SHP77 (cell line): ENCODE measurements at places on chromosomes 5 and 9.

DNA sequence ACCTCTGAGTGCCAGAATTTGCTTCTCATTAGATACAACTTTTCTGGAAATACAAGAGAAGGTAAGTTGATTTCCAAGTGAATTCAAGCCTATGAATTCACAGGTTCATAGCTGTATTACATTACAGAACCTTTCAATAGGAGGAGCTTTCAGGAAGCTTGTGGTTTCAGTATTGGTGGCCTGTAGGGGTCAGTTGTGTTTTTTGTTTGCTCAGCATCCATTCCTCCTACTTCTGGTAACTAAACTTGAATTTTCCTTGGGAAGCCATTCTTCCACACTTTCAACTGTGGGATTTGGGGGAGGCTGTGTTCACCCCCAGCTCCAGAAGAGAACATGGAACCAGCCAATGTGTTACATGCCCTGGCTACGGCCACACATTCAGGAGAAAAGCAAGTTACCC is 5.6 kb upstream of the CYSTM1 start:
- no peak for DNase-seq

DNA sequence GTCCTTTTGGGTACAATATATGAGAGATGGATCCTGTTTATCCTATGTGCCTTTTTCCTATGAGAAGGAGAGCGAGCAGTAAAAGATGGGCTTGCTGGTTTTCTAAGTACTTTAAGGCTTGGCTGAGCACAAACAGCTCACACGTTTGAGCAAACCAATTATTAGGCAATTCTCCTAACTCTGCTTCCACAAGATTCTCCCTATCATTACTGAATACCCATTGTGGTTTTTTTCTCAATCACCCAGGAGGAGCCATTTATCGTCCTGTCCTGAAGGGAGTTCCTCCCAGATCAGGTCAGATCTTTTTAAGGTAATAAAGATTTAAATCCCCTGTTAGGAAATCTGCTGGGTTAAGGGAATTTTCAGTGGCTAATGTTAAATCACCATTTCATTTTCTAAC is 19.4 kb upstream of the C1QTNF3 start:
- no peak for DNase-seq

- DNase-seq: no peak
Measured at GRCh38 chr9:114591291-114591787, 3.8 kb downstream of the ATP6V1G1 start.

DNA sequence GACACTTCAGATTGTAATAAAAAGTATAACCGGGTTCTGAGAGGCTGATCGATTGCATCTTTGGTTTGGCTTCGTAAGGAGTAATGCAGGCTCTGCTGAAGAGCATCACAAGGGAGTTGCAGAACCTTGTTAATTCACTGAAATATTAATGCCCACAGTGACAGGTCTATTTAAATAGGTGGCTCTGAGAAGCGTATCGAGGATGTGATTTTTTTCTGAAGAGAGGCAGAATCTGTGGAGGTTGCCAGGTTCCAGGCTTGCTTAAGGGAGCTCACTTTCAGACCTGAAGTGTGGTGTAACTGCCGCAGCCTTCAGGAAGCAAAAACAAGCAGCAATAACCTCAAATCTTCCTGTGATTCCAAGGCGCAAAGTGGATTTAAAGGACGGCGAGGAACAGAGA is 80.3 kb downstream of the ANKRD33B start:
- DNase-seq: no peak

DNA sequence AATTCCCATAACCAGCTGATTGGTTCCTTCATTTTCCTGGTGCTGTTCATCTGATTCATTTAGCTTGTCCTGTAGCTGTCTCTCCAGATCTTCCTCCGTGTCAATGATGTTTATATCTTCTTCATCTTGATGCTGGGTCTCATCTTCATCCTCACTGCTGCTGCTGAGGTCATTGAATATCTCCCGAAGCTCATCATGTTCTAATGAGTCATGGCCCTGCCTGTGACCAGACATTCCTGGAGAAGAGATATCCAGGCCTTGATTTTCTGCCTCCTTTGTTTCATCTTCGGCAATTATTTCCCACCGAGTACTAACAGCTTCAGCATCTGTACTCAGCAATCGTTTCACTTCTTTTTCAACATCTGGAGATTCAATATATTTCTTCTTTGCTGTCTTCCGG is 1.4 kb downstream of the TAF7 start:
- DNase-seq: no peak

DNA sequence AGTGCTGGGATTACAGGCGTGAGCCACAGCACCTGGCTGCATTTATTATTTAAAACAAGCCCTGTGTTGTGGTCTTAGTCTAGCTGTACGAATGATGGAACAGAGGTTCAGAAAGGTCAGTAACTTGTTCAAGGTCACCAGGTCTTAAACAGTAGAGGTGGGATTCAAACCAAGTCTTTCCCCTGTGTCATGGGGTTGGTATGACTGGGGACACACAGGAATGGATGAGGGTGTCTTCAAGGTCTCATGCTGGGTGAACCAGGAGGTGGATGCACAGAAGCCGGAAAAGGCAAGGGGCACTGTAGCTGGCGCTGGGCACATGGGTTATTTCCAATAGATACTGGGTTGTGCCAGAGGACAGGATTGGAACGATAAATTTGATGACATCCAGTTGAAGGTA is 32.2 kb upstream of the TJP2 start:
- DNase-seq: no peak

DNA sequence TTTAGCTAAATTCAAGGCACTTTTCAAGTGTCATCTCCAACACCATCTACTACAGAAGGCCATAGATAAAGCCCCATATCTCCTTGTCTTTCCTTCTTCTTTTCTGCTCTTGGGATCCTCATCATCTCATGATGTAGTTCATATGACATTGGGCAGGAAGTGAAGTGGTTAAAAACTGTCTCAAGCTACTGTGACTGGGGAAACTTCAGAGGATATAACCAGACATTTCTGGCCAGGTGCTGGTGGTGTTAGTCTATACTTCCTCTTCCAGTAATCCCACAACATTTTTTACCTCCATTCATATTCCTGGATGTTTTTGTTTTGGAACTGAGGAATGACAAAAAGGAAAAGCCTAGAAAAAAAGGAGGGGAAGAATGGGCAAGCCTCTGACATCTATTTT is 188.7 kb downstream of the LURAP1L start:
- DNase-seq: no peak

DNA sequence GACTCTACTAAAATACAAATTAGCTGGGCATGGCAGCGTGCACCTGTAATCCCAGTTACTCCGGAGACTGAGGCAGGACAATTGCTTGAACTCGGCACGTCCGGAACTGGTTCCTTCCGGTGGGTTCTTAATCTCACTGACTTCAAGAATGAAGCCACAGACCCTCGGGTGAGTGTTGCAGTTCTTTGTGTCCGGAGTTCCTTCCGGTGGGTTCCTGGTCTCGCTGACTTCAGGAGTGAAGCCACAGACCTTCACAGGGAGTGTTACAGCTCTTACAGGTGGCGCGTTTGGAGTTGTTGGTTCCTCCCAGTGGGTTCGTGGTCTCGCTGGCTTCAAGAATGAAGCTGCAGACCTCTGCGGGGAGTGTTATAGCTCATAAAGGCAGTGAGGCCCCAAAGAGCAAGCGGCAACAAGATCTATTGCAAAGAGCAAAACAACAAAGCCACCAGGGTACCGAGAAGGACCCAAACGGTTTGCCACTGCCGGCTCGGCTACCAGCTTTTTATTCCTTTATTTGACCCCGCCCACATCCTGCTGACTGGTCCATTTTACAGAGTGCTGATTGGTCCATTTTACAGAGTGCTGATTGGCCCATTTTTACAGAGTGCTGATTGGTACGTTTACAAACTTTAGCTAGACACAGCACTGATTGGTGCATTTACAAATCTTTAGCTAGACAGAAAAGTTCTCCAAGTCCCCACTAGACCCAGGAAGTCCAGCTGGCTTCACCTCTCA is 28.6 kb upstream of the SLC6A19 start:
- no peak for DNase-seq

DNA sequence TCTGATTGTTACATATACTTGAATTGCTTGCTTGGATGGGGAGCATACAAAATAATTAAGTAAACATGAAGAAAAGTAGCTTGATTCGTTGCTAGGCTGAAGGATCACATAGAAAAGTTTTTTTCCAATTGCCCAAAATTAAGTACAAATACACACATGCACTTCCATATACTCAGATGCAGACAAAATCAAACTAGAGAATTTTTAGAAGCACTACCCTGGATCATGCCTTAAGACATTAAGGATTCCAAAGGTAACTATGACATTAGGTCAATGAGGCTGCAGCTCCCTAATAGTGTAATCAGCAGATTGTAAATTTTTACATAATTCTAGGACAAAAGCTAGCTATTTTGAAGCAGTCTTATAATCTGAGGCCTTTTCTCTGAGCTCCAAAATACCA is 216.9 kb upstream of the TMEM161B start:
- no peak for DNase-seq

DNA sequence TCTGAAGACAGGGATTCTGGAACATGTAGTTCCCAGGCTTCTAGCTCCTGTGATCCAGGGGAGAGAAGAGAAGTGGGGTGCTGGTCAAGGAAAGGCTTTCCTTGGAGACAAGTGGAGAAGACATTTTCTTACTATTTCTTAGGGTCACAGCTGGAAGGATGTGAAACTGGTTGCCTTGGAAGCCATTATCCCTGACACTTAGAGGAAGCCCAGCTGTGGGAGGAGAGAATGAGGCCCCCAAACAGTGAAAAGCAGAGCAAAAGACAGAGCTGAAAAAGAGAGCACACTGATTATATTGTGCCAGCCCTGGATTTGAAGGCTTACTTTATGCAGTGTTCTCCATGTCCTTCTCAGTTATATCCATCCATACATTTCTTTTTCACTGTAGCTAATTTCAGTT is 17.5 kb upstream of the SHB start:
- no peak for DNase-seq

DNA sequence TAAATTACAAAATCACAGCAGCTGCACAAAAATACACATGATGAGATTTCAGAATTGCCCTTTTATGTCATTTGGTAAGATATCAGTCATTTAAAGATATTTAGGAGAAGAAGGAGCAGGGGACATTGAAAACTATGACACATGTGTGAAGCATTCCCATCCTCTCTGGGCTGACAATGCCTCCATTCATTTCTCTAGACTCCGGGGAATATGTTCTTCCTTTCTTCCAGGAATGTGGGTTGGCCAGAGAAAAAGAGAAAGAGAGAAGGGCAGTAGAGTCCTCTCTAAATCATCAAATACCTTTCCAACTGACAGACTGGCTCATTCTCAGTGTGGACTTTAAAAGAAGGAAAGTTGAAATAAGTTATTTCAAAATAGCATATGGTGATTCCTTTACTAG is 205.6 kb upstream of the ADAMTSL1 start:
- no peak for DNase-seq

DNA sequence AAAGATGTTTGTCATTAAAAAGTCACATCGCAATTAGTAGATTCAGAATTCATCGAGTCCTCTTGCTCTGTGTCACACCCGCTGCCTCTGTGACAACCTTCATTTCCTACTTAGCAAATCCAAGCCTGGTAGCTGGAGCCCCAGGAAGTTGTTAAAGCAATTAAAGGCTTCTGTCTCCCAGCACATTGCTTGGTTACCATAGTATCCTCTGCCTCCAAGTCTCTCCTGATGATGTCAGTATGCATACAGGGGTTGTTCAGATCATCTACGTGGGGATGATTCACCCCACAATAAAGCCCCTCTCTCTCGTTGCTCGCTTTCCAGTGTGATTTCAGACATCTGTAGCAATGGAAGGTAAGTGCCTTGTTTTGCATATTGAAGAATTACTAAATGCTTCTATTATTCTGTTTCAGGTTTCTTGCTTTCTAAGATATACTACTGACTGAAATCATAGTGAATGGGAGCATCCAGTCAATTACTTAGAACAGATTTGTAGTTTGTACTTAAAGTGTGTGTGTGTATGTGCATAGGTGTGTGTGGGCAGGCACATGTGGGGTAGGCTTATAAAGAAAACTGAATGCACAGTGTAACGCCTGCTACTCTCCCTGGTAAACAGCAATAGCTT is 52.9 kb downstream of the PAM start:
- DNase-seq: peak; percentile 93

DNA sequence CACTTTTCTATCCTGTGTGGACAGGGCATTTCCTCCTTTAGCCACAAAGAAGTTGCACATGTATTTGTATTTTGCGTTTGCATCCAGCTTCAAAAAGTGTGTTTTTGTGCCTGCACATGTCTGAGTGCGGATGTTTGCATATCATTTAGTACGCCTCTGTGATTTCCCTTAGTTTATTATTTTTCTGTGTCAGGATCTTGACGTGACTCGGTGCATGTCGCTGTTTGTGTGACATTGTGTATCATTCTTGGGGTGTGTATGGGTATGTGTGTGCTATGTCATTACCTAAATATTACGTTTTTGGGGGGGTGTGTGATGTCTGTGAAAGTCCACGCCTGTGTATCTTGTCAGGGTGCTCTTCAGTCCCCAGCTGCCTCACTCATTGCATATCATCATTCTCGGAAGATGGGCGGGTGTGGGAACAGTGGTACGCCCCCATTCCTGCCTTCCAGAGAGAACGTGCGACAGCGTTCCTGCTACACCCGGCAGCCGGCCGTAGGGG is 416 bp upstream of the PAIP2 start:
- no peak for DNase-seq

DNA sequence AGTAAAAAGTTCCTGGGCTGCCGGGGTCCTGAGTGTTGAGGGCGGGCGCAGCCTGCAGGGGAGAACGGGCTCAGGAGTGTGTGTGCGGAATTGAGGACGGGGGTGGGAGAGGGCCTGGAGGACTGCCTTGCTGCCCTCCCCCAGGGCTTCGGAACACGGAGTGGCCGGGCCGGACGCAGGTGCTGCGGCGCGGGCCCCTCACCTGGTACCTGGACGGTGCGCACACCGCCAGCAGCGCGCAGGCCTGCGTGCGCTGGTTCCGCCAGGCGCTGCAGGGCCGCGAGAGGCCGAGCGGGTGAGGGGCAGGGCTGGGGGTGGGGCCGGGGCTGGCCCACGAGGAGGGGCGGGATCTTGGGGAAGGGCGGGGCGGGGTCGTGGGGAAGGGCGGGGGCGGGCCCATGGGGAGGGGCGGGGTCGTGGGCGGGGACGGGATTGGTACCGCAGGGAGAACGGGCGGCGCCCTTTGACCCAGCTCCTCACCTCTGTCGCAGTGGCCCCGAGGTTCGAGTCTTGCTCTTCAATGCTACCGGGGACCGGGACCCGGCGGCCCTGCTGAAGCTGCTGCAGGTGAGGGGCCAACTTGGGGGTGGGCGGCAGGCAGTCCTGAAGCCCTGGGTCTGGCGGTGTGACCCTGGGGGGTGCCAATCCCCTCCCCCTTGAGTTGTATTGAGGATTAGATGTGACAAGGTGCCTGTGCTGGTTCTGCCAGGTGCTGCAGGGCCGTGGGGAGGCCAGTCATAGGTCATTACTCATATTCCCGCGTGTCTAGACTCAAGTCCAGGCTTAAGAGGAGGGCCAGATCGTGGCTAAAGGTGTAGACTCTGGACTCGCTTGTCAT is 7.1 kb downstream of the FPGS start:
- no peak for DNase-seq

- no peak for DNase-seq
Measured at GRCh38 chr9:70283848-70284247, 25.1 kb downstream of the SMC5 start.

GRCh38 chr5:106796081-106796480 is 874.7 kb downstream of the EFNA5 start:
- DNase-seq: no peak

DNA sequence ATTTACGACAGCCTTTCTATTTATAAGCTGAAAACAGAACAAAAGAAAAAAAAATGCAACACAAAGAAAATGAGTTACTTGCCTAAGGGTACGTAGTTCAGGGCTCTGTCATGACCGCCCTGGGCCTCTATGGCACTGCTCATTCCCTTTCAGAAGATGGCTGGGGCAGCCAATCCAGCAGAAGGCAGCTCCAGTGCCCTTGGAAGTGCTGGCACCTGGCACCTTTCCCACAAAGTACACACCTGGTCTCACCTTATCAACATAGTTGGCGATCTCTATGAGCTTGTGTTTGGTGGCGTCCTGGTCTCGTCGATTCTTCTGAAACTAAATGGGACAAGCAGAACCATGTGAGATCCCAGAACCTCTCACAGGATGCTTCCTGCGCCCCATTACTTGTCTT is 53.2 kb downstream of the NIPAL4 start:
- DNase-seq: no peak
